OCI-M1 (cell line): ENCODE measurements at places on chromosomes 16 and 17.

- no peak for DNase-seq
Measured at GRCh38 chr16:11032922-11033291, 88.5 kb downstream of the CLEC16A start.

- no peak for DNase-seq
Measured at GRCh38 chr16:84633622-84634021, 14.7 kb upstream of the KLHL36 start.

GRCh38 chr17:2043785-2044184 is 2.0 kb downstream of the OVCA2 start:
- DNase-seq, result no peak

GRCh38 chr17:68711858-68712257 is 110.7 kb upstream of the FAM20A start:
- DNase-seq, result no peak

GRCh38 chr16:17347624-17348023 is 123.1 kb downstream of the XYLT1 start:
- no peak for DNase-seq

GRCh38 chr17:62801553-62802114 is 6.5 kb downstream of the MARCHF10 start:
- DNase-seq, result no peak

DNA sequence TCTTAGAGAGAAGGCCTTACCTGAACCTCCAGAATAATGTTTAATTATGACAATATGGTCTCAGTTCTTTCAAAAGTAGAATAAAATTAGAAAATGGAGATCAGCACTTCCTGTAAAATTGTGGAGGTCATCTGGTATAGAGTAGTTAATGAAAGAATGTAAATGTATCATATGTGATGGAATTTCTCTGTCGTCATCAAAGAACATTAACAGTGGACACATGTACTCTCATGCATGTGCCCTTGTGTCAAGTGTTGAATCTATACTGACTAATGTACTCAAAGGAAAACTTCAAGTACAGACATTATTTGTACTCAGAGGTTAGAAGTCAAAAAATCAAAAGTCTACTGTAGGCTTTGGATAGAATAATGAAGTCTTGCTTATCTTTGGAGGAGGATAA is 129.2 kb upstream of the MYOCD start:
- DNase-seq, result no peak

DNA sequence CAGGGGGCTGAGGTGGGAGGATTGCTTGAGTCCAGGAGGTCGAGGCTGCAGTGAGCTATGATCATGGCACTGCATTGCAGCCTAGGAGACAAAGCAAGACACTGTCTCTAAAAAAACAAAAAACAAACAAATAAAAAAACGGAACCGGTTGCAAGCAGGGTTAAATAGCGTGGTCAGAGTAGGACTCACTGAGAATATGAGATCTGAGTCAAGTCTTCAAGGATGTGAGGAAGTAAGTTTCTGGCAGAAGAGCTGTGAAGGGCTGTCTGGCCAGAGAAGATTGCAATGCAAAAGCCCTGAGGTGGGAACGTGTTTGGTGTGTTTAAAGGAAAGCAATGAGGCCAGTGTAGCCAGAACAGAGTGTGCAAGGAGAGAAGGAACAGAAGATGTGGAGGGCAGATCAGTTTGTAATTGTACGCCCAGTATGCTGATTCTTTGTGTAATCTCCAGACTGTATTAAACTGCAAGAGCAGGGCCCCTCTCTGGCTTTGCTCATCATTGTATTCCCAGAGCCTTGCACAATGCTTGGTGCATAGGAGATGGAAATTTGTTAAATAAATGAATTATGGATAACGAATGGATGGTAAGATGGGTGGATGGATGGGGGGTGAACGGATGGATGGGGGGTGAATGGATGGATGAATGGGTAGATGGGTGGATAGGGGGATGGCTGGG is 6.3 kb downstream of the G6PC1 start:
- DNase-seq, result peak; percentile 26

DNA sequence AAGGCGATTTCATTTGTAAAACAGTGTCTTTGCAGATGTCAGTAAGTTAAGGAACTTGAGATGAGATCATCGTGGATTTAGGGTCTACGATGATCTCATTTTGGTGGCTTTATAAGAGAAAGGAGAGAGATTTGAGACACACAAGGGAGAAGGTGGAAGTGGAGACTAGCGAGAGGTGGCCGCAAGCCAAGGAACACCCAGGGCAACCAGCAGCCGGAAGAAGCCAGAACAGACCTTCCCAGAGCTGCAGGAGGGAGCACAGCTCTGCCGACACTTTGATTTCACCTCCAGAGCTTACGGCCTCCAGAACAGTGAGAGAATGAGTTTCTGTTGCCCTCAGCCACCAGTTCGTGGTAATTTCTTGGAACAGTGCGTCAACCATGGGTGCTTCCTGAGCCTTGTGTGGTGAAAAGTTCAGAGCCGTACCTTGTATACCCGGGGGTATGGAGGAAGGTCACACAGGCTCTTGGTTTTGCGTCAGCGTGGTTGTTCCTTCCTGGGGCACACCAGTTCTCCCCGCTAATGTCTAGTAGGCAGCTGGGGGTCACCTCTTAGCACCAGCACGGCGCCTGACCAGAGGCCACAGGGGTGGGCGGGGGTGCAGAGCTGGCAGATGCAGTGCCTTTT is 12.9 kb upstream of the SEC14L1 start:
- DNase-seq, result no peak

DNA sequence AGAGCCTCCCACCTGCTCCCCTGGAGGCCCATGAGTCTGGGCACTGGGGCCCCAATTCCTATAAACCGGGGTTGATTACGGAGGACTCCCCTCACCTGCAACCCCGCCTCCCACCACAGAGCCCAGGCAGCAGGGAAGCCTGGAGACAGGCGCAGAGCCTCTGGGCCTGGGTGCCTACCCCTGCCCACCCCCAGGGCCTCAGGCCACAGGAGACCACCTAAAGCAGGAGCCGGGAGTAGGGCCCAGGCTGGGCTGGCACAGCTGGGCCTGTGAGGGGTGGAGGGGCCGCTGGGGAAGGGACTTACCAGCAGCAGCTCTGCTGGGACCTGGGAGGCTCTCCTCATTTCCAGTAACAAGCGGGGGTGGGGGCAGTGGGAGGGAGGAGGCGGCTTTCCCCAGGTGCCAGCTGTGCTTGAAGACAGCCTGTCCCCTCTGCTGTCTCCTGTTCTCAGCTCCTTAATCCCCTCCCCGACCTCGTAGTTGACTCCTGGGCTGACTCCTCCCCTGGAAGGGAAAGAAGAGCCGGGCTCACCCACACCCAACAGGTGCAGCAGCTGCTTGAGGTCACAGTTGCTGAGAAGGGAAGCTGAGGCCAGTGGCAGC is 46.8 kb downstream of the TMEM235 start:
- DNase-seq, result no peak

GRCh38 chr16:83813823-83814658 is 6.3 kb downstream of the HSBP1 start:
- DNase-seq, result no peak

DNA sequence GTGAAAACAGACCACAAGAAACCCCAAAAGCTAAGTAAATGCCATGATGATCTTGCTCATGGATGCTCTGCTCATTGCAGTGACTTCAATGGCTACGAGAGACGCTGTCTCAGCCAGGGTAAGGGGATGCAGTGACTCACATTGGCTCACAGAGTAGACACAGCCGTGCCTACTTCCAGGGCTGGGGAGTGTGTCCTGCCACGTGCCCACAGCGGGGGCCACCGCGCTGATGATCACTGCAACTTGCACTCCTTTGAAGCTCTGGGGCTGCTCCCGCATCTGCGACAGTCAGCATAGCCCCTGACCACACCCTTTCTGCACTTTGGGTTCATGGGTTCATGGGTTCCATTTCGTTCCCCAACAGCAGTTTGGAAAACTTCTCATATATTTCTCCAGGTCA is 231.4 kb upstream of the RPL38 start:
- DNase-seq, result no peak

- no peak for DNase-seq
Measured at GRCh38 chr16:22008215-22009059, 526 bp downstream of the MOSMO start.

DNA sequence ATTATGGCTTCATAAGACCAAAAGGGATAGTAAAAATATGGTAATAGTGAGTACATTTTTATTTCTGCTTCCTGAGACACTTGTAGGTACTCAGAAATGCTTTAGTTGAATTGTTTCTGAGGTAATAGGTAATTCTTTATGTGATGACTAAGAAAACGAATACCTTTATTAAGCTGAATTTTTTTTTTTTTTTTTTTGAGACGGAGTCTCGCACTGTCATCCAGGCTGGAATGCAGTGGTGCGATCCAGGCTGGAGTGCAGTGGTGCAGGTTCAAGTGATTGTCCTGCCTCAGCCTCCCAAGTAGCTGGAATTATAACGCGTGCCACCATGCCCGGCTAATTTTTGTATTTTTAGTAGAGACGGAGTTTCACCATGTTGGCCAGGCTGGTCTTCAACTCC is 1.9 kb downstream of the RAD51C start:
- no peak for DNase-seq

DNA sequence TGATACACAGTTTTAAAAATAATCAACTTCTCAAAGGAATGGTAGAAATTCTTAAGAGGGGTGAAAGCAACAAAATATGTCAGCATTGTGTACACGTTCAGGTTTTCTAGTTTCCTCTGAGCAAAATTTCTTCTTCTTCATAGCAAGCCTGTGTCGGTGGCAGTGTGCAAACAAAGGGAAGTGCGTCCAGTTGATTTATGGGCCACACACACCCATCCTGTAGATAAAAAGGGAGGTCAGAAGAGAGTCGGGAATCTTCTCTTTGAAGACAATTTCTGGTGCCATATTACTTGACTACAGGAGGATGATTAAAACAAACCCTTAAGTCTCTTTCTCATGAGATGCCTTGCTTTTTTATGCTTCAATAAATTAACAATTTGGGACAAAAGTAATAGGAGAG is 484.1 kb upstream of the SALL1 start:
- DNase-seq, result no peak

DNA sequence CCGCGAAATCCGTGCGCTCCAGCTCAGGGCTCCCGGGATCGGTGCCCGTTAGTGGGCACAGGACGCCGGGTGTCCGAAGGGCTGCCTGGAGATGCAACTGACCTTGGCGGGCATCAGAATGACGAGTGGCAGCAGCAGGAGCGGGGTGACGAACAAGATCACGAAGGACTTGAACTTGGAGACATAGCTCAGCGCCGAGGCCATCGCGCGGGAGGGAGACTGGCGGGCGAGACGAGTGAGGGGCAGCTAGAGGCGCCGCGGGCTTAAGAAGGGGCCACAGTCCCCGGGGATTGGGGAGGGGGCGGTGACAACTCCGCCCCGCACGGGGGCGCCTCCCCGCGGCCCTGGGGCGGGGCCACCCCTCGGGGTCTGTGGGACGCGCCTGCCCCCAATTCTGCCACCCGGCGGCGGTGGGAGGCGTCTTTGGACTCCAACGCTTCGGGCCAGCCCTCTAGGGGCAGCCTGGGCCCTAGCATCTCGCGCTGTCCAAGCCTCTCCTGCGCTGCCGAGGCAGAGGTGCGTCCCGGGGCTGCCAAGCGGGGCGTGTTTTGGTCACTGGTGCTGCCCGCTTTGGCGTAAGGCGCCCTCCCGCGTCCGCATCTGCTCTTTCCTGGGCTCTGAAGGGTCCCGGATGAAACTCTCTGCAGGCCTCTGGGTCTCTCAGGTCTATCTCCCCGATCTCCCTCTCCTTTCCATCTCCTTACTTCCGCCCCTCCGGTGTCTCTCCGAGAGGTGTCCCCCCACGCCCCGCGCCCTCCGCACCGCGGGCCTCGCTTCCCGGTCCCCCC is at the start of gene SLC13A5:
Gene SLC13A5 (minus strand): TSS at position 240 of the 788 bp plus-strand sequence. CDS start 36 bp downstream, at position 204.
- peak; percentile 54 for DNase-seq

DNA sequence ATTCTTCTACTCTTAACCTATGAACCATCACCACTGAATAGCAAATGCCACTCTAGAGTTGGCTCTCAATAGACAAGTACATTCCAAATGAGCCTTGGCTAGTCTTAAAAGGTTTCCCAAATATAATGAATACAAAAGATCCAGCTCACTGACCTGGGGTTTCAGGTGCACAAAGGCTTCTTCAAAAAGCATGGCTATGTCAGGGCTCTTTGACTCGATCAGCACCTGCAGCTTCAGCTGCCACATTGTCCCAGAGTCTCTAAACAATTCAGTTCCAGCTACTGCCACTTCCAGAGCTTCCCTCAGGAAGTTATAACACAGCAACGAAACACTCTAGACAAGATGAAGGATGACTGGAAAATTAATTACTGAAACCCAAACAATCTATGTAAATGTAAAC is 16.0 kb upstream of the COPRS start:
- no peak for DNase-seq

- DNase-seq, result no peak
Measured at GRCh38 chr17:19485800-19486340, 47.8 kb upstream of the SLC47A1 start.

DNA sequence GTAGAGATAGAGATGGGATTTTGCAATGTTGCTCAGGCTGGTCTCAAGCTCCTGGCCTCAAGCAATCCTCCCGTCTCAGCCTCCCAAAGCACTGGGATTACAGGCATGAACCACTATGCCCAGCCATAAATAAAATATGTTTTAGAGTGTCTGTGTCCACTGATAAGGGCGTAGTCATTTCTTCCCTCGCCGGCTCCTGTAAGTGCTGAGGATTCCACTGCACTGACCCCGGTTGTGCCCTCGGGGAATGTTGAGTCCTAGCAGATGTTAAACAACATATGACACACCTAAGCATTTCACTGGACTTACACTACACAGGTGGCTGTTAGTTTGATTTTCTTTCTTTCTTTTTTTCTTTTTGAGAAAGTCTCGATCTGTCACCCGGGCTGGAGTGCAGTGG is 5.6 kb upstream of the SHMT1 start:
- peak; percentile 6 for DNase-seq

- no peak for DNase-seq
Measured at GRCh38 chr17:29057361-29057760, 14.4 kb downstream of the PIPOX start.

DNA sequence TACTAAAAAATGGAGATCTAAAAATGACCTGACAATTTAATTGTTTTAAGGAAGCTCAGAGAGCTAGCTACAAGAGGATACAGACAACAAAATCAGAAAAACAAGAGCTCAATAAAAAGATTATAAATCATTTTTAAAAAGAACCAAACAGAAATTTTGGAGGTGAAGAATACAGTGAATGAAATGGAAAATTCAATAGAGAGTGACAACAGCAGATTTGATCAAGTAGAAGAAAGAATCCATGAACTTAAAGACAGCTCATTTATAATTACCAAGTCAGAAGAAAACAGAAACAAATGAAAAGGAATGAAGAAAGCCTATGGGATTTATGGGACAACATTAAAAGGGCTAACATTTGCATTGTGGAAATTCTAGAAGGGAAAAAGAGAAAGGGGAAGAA is 136.6 kb upstream of the CACNG5 start:
- DNase-seq, result no peak

GRCh38 chr17:5282642-5283217 is 646 bp downstream of the RABEP1 start:
- DNase-seq, result peak; percentile 77

- DNase-seq, result no peak
Measured at GRCh38 chr16:55171241-55171640, 152.8 kb upstream of the IRX6 start.
